H9 (cell line): ENCODE measurements at places on chromosomes 4 and X. TPM values are rescaled to one million over a fixed set of nuclear protein-coding genes. Genes with fewer than 3 reads are reported as not detected.

Gene ATP2B3
- total RNA-seq: 0.35 TPM in 2 replicates

Gene SORCS2
- 0.57 and 0.72 TPM in 2 replicates for total RNA-seq

Gene HSD17B10
- total RNA-seq: 112 and 119 TPM in 2 replicates

Gene CCDC149
- 4.5 and 5.0 TPM in 2 replicates for total RNA-seq

Gene SLC25A14
- 11.7 and 12.7 TPM in 2 replicates for total RNA-seq

DNA sequence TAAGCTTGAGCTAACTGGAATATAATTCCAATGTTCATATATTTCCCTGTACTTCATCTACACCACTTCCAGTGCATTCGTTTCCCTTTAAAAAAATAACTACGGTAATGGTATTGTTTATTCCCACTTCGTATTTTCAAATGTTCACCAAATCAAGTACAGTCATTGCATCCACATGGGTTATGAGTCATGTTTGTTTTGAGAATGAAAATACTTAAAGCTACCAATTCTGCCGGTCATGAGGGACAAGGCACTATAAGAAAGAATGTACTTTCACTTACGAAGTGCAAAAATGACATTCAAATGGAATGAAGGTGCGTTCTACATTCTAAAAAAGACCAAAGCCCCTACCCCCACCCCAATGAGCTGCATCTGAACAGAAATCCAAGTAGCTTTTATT is 174.4 kb upstream of the FGF13 start:
- H3K27ac ChIP-seq: no peak overlapping the region
- no peaks in the 10 kb centered on the region for H3K27me3 ChIP-seq
- H3K36me3 ChIP-seq: no peaks in the 10 kb centered on the region
- no peaks in the 10 kb centered on the region for H3K4me1 ChIP-seq

DNA sequence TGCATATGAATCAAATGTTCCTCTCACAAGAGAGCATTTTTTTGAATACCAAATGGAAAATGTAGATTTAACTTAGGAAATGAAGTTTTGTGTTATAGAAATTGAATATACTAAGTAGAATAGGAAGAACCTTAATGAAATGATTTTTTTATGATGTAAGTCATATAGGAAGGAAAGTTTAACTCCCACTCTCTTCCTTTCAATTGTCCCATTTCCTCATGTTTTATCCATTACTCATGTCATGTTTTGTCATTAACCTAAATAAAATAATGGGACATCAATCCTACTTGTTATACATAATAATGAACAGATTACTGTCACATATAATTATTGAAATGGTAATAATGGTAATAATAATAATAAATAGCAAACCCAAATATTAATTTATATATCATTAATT is 22.7 kb upstream of the SRD5A3 start:
- peaks cover 5% of the 10 kb centered on the region; the same call in 1 of the 2 replicates for H3K4me1 ChIP-seq
- H3K4me3 ChIP-seq: no peak overlapping the region
- no peaks in the 10 kb centered on the region for H3K36me3 ChIP-seq
- no peaks in the 10 kb centered on the region for H3K27me3 ChIP-seq
- H3K27ac ChIP-seq: no peak overlapping the region
